Cardiac septum (tissue), 1 donor: ENCODE measurements at places on chromosomes 7 and 10. TPM values are rescaled to one million over a fixed set of nuclear protein-coding genes. Genes with fewer than 3 reads are reported as not detected.

FKBP14 gene
- total RNA-seq, result 13.8 TPM

DNA sequence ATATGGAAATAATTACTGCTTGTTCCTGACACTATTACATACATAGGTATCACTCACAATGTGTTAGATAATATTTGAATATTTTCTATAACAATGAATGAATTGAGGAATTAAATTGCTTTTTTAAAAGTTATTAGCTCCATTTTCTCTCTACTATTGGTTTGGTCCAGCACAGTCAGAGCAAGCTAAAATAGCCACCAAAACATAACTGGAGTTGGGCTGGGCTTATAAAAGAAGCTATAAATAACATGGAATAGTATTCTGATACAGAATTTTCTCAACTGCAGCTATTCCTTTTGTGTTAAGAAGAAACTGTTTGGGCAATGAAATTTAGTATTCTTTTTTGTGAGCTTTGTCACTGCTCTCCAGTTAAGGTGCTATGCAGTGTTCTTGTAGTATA is 142.6 kb upstream of the LRRN3 start:
- no peak for DNase-seq

GRCh38 chr10:129534826-129535225 is 67.8 kb downstream of the MGMT start:
- no peak for DNase-seq

DNA sequence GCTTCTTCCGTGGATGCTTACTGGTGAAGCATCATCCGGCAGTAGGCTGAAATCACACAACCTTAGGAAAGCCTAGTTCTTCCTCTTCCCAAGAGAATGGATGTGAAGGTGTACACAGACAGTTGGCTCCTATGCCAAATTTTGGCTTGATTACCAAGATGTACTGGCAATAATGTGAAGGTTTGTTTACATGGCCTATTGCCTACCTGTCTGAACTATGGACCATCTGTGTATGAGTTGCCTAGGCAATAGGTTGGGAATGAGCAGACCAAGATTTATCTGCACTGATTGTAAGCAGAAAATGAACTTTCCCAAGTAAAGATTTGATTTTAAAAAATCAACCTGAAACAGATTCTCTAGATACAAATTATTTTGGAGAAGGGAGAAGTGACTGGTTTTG is 325.9 kb upstream of the SORCS1 start:
- DNase-seq, result no peak
